ENCODE measurements at places on chromosomes 13 and 19.

DNA sequence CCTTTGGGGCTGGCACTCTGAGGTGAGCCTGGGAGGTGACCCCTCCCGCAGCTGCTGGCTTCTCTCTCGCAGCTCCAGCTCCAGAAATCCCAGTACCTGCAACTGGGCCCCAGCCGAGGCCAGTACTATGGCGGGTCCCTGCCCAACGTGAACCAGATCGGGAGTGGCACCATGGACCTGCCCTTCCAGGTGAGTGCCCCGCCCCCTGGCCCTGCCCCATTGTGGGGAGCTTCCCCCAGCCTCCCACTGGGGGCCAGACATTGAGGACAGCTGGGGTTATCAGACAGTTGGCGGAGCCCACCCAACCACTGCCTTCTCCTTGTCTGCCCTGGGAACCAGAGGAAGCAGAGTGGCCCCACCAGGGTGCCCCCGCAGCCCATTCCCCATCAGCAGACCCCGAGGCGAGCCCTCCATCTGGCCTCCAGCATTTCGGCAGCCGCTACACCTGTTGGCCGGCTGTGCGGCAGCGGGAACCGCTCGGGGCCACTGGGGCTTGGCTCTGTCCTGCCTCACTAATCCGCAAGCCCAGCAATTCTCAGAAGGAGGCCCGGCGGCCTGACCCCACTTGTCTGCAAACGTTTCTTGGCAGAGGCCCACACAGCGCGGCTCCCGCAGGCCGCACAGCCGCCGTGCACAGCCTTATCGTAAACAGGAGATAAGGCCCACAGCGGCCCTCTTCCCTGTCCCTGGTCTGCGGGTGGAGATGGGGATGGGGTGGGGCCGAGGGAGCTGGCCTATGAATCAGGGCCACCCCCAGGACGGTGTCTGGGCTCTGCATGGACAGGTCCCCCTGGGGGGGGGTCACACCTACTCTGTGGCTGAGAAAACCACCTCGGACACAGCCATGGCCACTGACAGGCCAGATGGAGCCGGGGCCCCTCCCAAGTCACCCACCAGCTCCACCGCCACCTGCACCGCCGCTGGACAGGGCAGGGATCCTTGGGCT lies 48.0 kb downstream of the COMP start:
- DNase-seq: no peak

DNA sequence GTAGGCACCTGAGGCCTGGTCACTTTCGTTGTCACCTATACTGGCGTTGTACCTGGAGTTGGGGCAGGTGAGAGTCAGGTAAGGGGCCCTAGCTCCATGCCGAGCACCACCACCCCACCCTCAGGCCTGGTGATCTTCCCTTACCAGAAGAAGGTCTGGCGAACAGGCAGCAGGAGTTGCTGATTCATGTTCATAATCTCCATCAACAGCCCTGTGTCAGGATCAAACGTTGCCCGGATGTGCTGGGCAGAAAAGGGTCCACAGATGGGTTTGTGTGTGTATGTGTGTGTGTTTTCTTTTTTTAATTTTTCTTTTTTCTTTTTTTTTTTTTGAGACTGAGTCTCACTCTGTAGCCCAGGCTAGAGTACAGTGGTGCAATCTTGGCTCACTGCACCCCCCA lies 14.3 kb downstream of the MAN2B1 start:
- no peak for DNase-seq

DNA sequence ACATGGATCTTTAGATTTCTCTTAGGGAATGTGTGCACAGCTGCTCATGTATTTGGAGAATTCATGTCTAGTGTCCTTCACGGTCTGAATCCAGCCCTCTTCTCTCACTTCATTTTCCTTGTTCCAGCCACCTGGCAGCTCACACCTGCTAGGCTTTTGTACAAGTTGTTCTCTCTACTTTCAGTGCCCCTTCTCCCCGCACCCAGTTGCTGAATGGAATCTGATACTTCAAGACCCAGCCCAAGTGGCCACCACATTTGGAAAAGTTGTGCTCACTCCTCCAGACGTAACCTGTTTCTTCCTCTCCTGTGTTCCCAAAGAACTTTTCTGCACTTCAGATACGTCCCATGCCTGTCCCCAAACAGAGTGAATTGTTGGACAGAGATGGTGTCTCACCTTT lies 235.6 kb downstream of the SHISA2 start:
- no peak for DNase-seq

GRCh38 chr13:70703755-70704154 lies 595.5 kb upstream of the KLHL1 start:
- DNase-seq: no peak

- no peak for DNase-seq
Observed at GRCh38 chr19:50893047-50893736, 18.0 kb downstream of the KLK4 start.

Measured in stimulated activated CD4-positive, alpha-beta T cell treated with anti-CD3 and anti-CD28 coated beads, TNF-alpha, amount 100 ng/mL, for 48 hours (primary cell).